T-helper 2 cell treated with Interferon-gamma antibody and Interleukin-4, amounts not matched to agents 5 μg/mL and 100 μg/mL, for 36 hours (primary cell): ENCODE measurements at places on chromosomes 2 and 18.

GRCh38 chr2:235727174-235727573, 233.3 kb downstream of the AGAP1 start:
- H3K4me1 ChIP-seq, result no peaks in the 10 kb centered on the region
- H3K4me3 ChIP-seq, result no peak overlapping the region
- H3K36me3 ChIP-seq, result no peaks in the 10 kb centered on the region
- no peak for DNase-seq
- H3K27ac ChIP-seq, result no peak overlapping the region

DNA sequence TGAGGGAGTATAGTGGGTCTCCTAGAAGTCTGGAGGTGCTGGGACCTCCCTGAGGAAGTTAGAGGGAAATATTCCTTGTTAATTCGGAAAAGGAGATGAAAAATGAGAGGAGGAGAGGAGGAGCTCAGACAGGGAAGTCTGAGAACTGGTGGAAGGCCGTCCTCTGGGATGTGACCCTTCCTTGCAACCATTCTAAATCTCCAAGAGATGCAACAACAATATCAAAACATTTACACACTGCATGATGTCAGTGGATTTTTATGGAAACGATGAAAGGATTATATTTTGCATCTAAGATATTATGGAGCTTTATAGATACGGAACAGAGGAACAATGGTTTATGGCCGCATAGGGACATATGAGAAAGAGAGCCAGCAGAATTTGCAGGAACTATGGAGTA, 49.8 kb upstream of the COBLL1 start:
- peaks cover 6% of the 10 kb centered on the region for H3K4me1 ChIP-seq
- no peak overlapping the region for H3K27ac ChIP-seq
- peaks cover 20% of the 10 kb centered on the region for H3K27me3 ChIP-seq
- H3K4me3 ChIP-seq, result no peak overlapping the region

- peaks cover 60% of the 10 kb centered on the region for H3K36me3 ChIP-seq
- H3K27me3 ChIP-seq, result no peaks in the 10 kb centered on the region
- no peak overlapping the region for H3K4me3 ChIP-seq
- DNase-seq, result no peak
Observed at GRCh38 chr2:20322527-20323300, 27.9 kb downstream of the PUM2 start.

DNA sequence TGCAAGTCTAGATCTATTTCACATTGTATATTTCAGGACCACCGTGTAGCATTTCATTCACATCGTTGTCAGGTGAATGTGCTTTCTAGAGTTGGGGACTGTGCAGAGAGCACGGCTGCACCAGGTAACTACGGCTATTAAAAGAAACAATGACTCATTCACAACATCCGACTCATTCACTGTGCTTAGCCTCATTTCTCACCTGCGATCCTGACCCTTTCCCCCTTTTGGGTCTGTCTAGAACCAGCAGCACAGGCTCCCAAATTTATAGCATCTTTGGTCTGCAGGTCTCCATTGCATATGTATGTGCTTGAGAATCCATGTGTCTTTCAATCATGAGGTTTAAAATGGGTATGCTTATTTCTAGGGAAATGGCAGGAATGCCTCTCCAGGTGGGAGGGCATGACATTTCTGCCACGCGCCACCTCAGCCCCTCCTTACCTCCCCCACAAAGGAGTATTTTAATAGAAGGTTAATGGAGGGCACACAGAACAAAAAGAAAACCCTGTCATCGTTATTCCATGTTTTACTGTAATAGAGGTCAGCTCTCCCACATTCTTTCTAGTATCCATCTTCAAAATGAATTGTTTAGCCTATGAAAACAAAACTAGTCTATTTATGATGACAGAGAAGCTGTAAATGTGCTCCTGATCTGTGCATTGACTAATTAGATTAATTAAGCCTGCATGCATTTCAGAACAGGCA, 246.7 kb upstream of the EPHA4 start:
- no peaks in the 10 kb centered on the region for H3K36me3 ChIP-seq
- no peak for DNase-seq
- H3K27me3 ChIP-seq, result no peaks in the 10 kb centered on the region
- no peaks in the 10 kb centered on the region for H3K4me1 ChIP-seq
- no peak overlapping the region for H3K27ac ChIP-seq
- H3K4me3 ChIP-seq, result no peak overlapping the region

GRCh38 chr2:44119878-44120277, 48.8 kb upstream of the PPM1B start:
- no peak for DNase-seq
- H3K36me3 ChIP-seq, result no peaks in the 10 kb centered on the region
- peaks cover 20% of the 10 kb centered on the region for H3K4me1 ChIP-seq
- H3K4me3 ChIP-seq, result no peak overlapping the region

DNA sequence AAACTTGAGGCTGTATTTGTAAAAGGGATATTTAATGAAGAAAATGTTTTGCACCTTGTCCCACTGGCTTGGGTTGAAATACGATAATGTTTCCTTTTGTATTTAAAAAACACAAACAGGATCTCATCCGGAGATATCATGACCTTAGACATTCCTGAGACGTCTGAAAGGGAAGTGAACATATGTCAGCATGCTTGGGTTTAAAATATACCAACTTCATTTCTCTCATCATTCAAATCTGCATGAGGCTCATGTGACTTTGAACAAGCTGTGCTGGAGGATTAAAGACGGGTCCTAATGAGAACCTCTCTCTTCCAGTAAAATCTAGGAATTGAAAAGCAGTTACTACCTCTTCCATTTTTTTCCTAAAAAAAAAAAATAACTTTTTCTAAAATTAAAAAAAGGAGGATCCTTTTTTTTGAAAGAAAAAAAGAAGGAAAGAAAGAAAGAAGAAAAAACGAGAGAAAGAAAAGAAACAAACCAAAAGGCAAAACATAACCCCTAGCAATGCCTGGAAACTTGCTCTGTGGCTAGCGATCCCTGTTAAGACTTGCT, 106.8 kb upstream of the ZFP36L2 start:
- H3K27me3 ChIP-seq, result no peaks in the 10 kb centered on the region
- H3K4me1 ChIP-seq, result peaks cover 2% of the 10 kb centered on the region
- H3K4me3 ChIP-seq, result no peak overlapping the region
- no peak for DNase-seq

- H3K36me3 ChIP-seq, result peaks cover 44% of the 10 kb centered on the region
- peaks cover 2% of the 10 kb centered on the region for H3K4me1 ChIP-seq
- no peak for DNase-seq
- H3K4me3 ChIP-seq, result no peak overlapping the region
- H3K27me3 ChIP-seq, result no peaks in the 10 kb centered on the region
Observed at GRCh38 chr2:47008381-47009252, 93.0 kb upstream of the MCFD2 start.

GRCh38 chr18:67510831-67511230, 5.7 kb downstream of the DSEL start:
- peaks cover 26% of the 10 kb centered on the region for H3K27me3 ChIP-seq
- H3K27ac ChIP-seq, result no peak overlapping the region
- H3K36me3 ChIP-seq, result no peaks in the 10 kb centered on the region

GRCh38 chr2:159963700-159964099, 98.7 kb downstream of the PLA2R1 start:
- no peak overlapping the region for H3K4me3 ChIP-seq
- H3K4me1 ChIP-seq, result no peaks in the 10 kb centered on the region
- H3K27ac ChIP-seq, result no peak overlapping the region

- DNase-seq, result no peak
- H3K4me1 ChIP-seq, result no peaks in the 10 kb centered on the region
- H3K36me3 ChIP-seq, result no peaks in the 10 kb centered on the region
Observed at GRCh38 chr2:151760139-151760650, 25.9 kb upstream of the NEB start.

- peaks cover 38% of the 10 kb centered on the region for H3K36me3 ChIP-seq
- H3K4me1 ChIP-seq, result peaks cover 16% of the 10 kb centered on the region
- no peak overlapping the region for H3K4me3 ChIP-seq
- H3K27me3 ChIP-seq, result no peaks in the 10 kb centered on the region
- DNase-seq, result no peak
Observed at GRCh38 chr2:174176898-174177297, 71.4 kb downstream of the OLA1 start.
